ENCODE measurements at places on chromosomes 12 and 14. TPM values are rescaled to one million over a fixed set of nuclear protein-coding genes. Genes with fewer than 3 reads are reported as not detected.

GLIPR1L1 gene
- total RNA-seq = not detected

GPR84 gene
- not detected for total RNA-seq

DNA sequence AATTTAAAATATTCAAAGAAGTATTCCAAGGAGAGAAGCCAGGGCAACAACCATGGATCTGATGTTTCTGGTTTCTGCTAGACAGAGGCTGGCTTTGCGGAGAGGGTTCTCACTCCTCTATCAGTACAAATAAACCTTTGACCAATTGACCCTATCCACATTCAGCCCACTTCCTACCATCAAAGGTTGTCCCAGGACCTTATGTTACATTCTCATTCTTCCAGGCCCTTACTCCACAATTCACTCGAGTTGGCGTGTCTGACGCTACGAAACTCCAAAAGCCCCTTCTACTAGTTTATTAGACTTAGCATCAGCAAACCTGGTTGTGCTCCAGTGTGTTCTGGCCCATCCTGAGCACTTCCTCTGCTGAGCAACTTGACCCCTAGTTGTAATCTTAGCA lies 24.8 kb upstream of the RNASE12 start:
- no peaks in the 10 kb centered on the region for H3K27me3 ChIP-seq
- no peak for DNase-seq
- H3K4me1 ChIP-seq = peaks cover 18% of the 10 kb centered on the region
- H3K36me3 ChIP-seq = no peaks in the 10 kb centered on the region
- no peak overlapping the region for H3K27ac ChIP-seq
- H3K4me3 ChIP-seq = no peak overlapping the region

DDN gene
- total RNA-seq = not detected

COCH gene
- 0.39 TPM for total RNA-seq

CCDC177 gene
- total RNA-seq = not detected

- H3K4me3 ChIP-seq = no peak overlapping the region
- peaks cover 19% of the 10 kb centered on the region for H3K4me1 ChIP-seq
- H3K27me3 ChIP-seq = no peaks in the 10 kb centered on the region
Measured at GRCh38 chr12:2336409-2336829, 283.6 kb downstream of the CACNA1C start.

PLA2G1B gene
- total RNA-seq = 101 TPM

DNA sequence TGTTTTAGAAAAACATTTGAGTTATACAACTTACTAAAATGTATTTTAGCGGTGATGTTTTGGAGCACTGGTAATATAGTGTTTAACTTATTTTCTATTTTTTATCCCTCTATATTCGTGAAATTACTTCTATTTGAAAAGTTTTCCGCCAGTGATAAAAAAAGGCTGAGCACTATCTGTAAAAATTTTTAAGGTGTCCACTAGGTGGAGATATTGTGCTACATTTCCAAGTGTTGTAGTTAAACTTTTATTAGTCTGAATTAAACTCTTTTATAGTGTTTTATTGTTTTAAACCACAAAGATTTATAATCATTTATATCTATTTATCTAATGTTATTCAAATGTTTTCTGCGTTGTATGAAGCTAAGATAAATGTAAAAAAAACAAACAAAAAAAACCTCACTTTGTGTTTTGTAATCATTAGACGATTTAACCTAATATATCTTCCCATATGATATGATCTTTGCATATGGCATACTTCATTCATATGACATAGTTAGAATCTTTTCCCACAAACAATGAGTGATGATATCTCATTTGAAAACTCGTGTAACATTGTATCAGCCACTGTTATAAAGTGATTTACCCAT lies 11.8 kb downstream of the ALG10B start:
- H3K36me3 ChIP-seq = peaks cover 5% of the 10 kb centered on the region
- H3K4me3 ChIP-seq = no peak overlapping the region
- DNase-seq = no peak

SUDS3 gene
- 45.1 TPM for total RNA-seq

NR2C1 gene
- 23.7 TPM for total RNA-seq

PELI2 gene
- 17.6 TPM for total RNA-seq

DNA sequence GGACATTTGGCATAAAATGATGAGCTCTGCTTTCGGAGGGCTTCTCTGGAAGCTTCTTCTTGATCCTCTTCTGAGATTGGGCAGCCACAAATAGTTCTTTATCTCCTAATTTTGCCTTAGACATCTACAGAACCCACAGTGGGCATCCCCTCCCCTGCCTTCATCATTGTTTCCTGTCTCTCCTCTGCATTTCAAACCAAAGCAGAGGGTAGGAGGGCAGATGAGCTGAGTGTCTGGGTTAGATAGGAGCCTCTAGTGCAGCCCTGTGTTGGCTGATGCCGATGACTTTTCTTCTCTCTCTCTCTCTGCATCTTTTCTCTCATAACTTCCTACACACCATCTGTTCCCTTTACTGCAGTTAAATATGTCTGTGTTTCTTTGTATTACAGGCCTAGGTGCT lies 8.5 kb upstream of the IL26 start:
- no peak overlapping the region for H3K4me3 ChIP-seq
- no peak for DNase-seq
- H3K27me3 ChIP-seq = no peaks in the 10 kb centered on the region
- no peak overlapping the region for H3K27ac ChIP-seq
